ENCODE measurements at places on chromosomes 3 and 15.

DNA sequence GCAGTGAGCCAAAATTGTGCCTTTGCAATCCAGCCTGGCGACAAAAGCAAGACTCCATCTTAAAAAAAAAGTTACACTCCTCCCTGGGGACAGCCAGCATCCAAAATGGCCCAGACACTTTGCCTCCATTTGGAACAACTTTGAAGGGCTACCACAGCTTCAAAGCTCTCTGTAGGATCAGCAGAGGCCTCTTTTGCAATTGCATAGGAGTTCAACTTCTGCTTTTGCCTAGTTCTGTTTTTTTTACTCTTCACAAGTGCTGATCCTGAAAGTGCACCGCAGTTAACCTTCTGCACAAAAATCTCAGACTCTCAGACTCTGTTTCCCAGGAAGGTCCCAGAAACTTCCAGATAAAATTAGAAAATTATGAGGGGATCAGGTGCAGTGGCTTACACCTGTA, 25.2 kb upstream of the SLC4A7 start:
- no peak for DNase-seq

GRCh38 chr3:55664387-55664786, 177.3 kb upstream of the WNT5A start:
- no peak for DNase-seq

DNA sequence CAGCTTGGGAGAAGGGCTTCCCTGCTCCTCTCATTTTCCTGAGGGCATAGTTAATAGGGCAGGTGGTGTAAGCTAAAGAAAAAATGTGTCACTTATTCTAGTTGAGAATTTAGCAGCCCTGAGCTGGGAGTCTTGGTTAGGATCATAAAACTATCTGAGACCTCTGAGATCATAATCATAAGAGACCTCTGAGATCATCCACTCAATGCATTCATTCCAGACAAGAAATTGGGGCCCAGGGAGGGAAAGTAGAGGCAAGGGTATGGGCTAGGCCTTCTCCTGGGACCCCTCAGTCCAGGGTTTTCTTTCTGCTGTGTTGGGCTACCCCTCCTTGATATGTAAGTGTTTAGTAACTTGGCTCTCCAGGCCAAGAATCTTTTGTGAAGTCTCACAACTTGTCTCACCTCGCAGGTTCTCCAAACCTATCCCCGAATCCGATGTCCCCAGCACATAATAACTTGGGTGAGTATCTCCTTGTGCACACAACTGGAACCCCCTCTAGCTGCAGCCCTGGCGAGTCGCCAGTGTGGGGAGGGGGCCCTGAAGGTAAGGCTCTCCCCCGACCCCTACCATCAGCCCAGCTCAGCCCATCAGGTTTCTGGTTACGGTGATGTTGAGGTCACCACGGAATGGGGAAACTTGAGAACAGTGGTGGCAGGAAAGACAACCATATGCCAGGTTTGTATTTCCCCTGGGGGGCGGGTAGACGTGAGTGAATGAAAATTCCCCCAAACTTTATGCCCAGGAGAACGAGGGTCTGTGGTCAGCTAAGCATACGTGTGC, 84.1 kb downstream of the AAGAB start:
- no peak for DNase-seq

GRCh38 chr15:37056177-37057121, 43.9 kb downstream of the MEIS2 start:
- DNase-seq = no peak

DNA sequence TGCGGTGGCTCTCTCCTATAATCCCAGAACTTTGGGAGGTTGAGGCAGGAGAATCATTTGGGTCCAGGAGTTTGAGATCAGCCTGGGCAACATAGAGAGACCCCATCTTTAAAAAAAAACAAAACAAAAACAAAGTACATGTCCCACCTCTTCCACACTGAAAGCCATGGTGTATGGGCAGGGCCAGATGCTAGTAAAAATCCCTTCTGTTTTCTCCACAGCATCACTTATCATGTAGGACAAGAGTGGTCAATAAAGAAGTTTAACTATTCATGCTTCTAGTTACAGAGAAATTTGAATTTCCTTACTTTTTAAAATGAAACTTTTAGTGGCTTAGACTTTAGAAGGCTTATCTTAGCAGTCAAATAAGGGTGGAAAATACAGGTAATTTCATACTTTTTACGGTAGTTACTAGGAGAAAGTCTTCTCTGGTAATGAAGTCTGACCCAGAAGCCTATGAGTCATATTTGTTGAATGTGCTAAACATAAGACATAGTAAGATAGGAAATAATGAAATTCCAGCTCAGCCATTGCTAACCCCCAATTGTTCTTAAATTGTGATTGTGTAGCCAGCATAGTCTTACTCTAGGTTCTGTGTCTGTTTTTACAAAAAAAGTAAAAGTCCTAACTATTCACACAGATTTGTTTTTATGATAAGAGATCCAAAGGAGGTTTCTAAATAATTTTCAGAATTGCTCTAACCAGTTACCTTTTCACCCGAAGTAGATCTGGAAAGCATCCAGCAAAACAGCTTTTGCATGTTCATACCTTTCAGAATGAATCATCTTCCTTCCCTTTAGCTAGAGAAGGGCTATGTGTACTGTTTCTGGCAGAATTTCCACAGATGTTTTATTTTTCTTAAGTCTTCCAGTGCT, 16.4 kb upstream of the ZNF609 start:
- no peak for DNase-seq

DNA sequence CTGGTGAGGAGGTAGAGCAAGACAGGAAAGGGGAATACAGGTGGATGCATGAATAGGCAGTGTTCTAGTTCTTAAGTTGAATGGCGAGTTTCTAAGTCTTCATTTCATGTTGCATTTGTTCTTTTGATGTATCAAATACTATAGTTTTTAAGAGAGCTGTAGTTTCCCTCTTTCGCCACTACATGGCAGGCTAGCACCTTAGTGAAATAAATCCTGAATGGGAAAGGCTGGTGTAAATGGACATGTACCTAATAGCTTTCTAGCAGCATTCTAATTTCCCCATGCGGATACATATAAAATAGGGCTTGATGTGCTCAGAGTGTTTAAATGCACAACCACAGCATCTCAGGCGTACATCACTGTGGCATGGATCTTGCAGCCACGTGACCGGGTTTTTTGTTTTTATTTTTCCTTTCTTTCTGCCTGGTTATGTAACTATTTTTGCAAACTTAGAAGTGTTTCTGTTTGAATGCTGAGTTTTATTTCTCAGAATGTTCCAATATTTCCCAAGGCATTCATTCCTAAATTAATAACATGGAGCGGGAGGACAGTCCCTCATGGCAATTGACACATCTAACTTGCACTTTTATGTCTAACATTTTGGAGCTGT, 23.5 kb upstream of the CLN6 start:
- DNase-seq = no peak

DNA sequence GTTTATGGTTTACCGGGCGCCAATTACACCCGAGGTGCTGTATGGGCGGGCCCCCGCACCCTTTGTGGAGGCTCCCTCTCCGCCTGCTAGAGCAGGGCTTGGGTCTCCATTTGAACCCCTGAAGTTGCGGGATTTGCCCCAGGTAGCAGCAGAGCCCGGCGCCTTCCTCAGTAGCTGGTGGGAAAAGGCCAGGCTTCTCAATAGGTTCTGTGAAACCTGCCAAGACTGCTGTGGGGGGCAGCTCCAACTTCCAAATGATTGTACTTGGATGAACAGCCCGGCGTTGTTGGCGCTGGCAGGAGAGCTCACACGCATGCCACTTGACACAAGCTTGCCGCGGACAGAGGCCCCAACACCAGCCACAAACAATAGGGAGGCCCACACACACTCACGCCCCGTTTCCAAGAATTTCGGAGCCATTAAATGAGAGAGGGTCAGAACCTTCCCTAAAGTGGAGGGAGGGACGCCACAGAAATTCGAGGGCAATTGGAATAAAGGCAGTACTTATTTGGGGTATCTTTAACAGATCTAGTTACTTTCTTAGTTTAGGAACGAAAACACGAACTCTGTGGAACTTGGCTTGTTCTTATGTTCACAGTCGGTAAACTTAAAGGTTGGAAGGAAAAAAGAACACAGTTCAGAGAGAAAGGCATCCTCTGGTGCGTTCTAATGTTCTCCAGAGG, 1.4 kb downstream of the EPHB3 start:
- no peak for DNase-seq

DNA sequence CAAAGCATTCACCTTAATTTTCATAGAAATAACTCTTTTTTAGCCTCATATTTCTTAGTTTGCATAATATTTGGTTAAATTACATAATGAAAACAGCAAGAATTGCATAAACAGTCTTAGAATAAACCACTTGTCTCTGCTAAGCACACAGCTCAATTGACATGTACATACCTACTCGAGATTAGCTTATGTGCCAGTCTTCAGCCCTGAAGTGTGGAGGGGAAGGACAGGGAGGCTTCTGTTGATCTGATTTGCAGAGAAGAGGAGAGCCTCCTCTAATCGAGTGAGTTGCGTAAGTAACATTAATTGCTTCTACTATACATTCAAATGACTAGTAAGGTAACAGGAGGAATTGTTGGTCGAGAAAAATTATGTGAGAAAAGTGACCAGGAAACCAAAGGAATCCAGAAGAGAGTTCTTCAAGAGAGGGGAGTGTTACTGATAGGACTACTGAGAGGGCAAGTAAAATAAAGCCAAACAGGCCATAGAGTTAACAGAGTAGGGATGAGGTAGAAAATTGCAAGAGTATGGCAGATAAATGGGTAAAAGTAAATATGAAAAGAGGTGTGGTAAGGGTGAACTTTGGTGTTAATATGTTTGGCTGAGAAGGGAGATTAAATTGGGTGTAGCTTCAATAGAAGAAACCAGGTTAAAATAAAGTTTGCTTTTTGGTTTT, 7.1 kb upstream of the GOLIM4 start:
- no peak for DNase-seq

DNA sequence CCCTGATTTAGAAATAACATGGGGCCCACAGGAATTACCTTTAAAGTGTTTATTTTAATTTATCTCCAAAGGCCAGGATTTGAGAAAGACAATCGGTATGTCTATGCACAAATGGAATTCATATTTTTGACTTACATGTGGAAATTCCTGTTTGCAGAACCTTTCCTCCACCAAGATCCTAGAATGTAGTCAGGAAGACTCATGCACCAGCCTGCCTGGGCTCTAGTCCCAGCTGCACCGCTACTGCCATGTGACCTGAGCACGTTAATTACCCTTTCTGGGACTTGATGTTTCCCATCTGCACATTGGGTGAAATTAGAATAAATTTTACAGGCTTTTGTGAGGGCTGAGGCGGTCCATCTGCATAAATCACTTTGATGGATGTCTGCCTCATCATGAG, 194.2 kb downstream of the ATP10A start:
- DNase-seq = no peak

GRCh38 chr3:174202116-174202515, 657.0 kb upstream of the NAALADL2 start:
- no peak for DNase-seq

DNA sequence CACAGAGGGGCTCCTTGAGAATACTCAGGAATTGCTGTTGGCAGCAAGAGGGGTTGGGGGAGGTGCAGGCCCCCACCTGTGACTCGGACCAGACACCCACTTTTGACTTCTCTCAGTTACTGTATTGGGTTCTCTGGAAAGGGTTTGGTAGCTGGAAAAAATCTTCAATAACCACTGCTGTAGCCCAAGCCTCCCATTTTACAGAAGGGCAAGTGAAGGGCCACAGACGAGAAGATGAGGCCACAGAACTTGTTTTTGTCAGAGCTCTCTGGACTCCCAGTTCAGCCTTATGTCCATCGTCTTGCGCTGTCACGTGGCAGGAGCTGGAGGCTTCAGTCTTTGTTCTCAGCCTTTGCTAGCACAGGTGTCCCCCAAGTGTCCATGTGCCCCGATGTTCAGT, 12.7 kb upstream of the TATDN2 start:
- no peak for DNase-seq

DNA sequence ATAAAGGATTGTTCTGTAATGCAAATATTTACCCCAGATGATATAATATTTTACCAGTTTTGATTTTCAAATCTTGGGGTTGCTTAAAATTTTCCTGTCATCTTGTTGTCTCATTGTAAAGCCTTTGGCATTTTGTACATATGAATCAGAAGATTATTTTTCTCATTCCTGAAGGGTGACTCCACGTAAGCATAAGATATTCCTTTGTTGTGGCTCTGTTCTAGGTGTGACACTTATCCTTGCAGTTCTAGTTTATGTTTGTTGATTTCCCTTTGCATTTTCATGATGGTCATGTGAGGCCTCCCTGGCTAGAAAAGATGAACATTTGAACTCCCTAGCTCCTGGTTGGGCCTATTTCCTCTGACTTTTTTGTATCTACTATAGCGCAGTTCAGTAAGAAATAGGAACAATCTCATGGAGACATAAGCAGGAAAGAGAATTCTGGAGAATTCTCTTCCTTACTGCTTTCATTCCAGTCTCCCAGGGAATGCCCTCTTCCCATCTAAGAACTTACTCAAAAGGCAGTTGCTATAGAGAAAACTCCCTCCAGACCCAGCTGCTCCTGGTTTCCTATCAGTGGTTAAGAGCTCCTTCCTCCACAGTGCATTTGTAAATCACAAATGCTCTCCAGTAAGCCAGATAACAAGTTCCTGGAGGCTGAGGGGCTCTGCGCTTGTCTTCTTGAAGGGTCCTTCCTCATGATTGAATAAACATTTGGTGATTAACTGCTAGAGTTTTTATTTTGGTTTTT, 124.7 kb downstream of the WNT5A start:
- DNase-seq = no peak
